Activated naive CD8-positive, alpha-beta T cell treated with anti-CD3 and anti-CD28 coated beads, Interleukin-2, amount 50 U/mL, for 16 hours (primary cell): ENCODE measurements at places on chromosomes 2 and 18.

- no peak for DNase-seq
These were observed 170.2 kb downstream of the TPGS2 start for GRCh38 chr18:36658611-36659010.

- DNase-seq: no peak
These were observed 16.8 kb upstream of the MYCN start for GRCh38 chr2:15923597-15923996.

GRCh38 chr2:173869244-173870229 is 95.6 kb downstream of the SP3 start:
- no peak for DNase-seq

- no peak for DNase-seq
These were observed 6.5 kb downstream of the RBBP8 start for GRCh38 chr18:22939649-22940048.

DNA sequence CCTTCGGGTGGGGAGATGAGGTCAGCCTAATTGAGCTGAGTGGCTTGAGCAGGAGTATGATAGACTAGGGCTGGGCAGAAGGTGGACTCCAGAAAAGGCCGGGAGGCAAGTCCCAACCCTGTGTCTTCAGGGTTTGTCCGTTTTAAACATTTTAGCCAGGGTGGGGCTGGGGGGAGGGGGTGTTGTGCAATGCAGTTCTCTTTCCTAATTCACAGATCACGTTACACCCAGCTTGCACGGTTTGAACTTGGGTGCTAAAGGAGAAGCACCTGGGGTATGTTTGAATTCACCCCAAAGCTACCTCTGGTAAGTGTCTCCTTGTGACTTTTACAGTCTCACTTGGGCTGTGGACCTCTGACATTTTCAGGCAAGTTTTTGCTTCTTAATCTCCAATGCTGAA is 233.3 kb downstream of the AGAP1 start:
- no peak for DNase-seq
